ENCODE measurements at places on chromosomes 16 and 17.

DNA sequence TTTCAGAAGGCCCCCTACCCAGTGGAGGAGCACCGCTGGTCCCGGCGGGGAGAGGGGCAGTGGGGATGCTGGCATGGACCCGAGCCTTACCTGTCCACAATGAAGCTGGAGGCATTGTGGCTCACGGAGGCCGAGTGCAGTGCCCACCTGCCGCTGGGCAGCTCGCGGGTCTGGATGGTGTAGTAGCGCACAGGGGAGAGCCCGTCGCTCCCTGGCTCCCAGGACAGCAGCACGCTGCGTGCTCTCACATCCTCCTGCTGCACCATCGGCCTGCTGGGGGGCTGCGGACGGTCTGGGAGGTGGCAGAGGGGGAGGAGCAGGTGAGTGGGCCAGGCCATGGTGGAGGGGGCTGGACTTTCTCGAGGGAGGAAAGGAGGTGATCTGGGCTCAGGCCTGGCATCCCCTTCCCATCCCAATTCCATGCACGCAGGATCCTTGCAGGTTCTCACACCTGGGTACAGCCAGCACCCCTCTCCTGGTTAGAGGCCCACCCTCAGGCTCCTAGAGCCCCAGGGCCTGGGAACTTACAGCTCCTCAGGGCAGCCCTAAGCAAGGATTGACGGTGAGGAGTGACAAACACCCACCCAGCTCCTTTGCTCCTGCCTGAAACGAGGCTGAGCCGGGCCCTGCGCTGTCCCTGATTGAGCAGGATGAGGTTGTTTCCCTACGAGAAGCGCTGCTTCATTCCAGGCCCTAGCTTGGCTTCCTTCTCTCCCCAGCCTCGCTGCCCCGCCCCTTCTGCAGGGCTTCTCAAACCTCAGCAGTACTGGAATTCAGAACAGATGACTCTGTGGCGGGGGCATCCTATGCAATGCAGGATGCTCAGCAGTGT lies 76.2 kb upstream of the CDC42EP4 start:
- no peak for DNase-seq

- no peak for DNase-seq
Measured at GRCh38 chr16:70653406-70653805, 7.0 kb downstream of the IL34 start.

GRCh38 chr17:12790249-12791106 lies 1.2 kb downstream of the ARHGAP44 start:
- DNase-seq = no peak

DNA sequence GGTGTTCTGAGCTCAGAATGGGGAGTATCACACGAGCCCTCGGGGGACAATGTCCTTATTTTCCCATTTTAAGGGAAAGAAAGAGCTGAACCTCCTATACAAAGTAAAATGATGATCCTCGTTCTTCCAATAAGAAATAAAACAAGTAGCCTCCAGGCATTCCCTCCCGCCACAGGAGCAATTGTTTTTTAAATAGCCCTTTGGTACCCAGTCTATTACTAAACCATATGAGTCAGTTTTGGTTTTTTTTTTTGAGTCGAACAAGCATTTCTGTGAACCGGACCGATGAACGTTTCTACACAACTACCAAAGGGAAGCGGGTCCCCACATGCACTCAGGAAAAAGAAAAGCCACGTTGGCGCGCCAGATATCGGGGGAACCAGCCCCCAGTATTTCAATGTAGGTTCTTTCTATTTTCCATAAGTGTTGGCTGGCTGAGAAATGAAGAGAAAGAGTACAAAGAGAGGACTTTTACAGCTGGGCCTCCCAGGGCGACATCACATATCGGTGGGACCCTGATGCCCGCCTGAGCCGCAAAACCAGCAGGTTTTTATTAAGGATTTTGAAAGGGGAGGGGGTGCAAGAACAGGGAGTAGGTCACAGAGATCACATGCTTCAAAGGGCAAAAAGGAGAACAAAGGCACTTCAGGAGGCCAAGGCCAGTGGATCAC lies 3.8 kb upstream of the DCXR start:
- no peak for DNase-seq

DNA sequence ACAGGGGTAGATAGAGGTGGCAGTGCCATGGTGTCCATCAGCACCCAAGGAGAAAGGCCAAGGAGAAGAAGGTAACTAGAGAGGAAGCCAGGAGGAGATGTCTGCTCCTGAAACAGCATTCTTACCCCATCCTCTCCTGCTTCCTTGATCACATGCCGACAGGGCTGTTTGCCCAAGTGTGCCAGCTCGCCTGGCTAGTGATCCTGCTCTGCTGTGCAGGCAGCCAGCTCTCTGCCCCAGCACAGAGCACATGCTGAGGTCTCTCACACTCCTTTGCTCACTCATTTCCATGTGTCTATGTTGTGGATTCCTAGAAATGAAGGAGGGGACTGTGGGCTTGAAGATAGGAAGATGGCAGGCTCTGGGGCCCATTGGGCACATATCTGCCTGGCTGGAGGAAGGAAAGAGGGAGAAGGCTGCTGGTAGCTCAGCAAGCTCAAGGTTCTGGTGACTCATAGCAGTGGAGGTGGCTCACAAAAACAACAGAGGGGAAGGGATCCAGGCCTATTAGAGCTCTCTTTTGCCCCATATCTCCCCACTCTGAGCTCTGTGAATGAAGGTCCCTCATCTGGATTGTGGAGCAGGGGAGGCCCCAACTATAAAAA lies 54.3 kb downstream of the NEUROD2 start:
- DNase-seq = no peak

DNA sequence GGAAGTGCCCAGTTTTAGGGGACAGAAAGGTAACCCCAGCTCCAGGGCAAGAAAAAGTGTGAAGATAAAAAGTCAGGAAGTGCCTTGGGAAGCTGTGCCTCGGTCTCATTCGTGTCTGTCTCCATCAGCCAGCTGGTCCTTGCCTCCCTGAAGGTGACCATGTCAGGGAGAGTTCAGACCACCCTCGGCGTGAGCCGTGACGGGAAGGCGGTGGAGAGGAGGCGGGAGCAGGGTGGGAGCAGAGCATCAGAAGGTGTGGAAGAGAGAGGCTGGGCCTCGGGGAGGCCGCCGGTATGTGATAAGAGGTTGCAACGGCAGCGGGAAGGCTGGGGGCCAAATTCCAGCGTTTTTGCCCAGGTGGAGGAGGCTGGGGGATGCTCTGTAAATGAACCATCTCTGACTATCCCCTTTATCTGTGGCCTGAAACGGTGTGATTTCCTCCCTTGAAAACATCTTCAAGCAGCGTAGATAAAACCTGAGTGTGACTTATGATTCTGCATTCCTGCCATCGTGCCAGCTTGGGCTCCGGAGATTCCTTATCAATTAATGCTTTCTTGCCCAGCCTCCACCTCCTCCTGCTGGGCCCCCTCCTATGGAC lies 251.8 kb downstream of the IRF8 start:
- no peak for DNase-seq

DNA sequence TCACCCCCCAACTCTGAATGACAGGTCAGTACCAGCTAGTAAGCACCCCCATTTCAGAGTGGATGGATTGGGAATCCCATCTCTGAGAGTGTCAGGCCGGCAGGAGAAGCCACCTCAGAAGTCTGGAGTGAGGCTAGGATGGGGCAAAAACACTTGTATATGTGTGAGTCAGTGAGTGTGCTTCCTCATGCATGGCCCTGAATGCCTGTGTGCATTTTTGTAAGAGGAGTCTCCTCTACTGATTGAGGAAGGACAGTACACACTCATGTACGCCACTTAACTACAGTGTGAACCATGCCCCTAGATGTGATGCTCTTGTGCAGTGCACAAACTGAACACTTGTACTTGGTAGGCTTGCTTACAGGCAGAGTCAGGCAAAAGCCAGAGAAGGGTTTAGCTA lies 22.3 kb upstream of the NAGS start:
- no peak for DNase-seq

DNA sequence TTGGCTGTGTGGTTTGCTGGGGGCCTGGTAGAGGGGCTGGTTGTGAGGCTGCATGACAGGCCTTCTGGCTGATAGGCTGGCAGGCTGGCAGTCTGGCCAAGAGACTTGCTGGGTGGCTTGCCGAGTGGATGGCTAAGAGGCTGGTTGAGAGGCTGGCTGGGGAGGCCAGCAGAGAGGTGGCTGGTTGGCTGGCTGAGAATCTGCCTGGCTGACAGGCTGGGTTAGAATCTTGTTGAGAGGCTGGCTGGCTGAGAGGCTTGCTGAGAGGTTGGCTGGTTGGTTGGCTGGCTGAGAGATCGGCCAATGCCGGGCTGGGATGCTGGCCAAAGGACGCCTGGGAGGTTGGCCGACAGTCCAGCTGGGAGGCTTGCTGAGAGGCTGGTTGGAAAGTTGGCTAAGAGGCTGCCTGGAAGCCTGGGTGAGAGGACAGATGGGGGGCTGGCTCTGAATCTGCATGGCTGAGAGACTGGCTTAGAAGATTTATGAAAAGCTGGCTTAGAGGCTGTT lies 35.9 kb upstream of the ACSM2B start:
- no peak for DNase-seq

DNA sequence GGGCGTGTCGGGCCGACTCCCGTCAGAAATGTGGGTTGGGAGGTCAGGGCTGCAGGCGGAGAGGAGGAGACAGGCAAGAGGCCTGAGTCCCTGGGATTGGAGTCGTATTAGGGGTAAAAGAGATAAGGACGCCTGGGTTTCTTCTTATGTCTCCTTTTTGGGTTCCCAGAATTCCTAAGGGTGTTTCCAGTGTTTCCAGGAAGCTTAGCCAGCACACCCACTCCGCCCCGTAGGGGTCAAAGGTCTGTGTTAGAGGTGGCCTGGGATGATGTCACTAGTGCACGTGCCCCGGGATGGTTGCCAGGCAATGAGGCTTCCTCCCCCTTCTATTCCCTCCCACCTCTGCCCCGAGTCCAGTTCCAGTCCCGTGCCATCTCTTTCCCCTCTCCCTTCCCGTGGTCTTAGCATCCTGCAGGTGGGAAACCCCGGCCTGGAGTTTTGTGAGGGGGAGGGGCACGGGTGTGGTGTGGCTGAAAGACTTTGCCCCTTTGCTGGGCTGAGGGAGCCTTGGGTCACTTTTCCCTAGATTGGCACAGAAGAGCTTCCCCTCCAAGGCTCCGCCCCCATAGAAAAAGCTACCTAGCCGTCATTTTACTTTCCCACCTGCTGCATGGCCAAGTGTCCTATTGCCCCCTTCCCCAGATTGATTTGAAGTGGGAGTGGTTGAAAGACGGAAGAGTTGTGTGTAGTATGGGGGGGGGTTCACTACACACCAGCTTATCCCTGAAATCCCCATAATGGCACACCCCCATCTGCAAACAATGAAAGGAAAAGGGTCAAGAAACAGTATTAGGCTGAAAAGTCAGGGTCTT lies 2.8 kb downstream of the KDM6B start:
- DNase-seq = peak; percentile 97

- peak; percentile 69 for DNase-seq
Measured at GRCh38 chr17:65855245-65855644, 293.8 kb upstream of the AXIN2 start.

DNA sequence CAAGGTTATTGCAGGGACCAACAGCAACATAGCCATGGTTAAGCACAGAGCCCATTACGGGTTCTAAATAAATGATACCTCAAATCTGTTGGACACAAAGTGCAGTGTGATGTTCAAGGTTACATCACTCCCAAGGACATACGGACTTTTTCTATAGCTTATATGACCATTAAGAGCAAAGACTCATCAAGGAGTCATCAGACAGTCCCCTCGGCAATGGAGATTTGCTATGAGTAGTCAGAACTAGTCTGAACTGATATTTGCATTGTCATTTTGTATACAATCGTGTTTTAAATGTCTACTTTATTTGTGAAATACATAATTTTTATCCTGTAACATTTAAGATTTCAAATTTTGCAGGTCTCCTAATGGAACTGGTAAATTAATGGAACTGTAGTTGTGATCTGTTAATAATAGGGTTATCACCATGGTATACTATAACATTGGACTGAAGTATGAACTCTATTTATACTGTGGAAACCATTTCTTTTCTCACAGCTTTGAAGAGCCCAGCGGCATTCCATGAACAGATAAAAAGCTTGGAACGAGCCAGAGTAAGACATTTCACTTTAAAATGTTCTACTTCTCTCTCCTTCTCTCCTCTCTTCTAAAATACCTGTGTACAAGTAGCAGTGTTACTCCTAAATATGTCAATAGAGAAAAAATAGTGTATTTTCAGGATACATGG lies 140.9 kb downstream of the MRTFB start:
- DNase-seq = no peak

DNA sequence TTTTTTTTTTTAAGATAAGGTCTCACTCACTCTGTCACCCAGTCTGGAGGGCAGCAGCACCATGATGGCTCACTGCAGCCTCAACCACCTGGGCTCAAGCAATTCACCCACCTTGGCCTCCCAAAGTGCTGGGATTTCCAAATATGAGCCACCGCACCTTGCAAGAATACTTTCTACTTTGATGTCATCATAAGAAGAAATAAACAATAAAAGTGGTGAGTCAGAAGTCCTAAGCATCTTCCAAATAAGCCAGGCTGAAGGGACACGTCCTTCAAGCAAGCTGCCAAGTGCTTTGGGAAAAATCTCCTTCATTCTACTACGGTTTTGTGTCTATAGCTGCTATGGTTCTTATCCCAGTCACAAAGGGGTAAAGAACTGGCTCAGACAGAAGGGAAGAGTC lies 20.3 kb downstream of the HASPIN start:
- DNase-seq = no peak

GRCh38 chr16:90010676-90011507 lies 8.4 kb downstream of the DBNDD1 start:
- DNase-seq = no peak

DNA sequence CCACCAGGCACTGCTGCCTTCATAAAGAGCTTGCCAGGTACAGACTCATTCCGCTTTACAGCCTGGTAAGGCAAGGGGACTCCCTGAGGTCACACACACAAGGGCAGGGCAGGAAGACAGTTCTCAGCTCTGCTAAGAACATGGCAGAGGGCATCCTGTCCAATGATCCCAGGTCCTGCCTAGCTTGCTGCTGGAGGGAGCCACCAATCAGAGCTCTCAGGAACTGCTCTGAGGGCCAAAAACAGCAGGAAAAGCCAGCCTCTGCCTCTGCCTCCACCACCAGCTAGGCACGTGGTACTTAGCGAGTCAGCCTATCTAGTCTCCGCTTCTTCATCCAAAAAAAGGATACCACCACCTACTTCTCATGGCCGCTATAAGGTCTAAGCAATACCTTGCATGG lies 66.1 kb downstream of the GTF3C1 start:
- DNase-seq = no peak

DNA sequence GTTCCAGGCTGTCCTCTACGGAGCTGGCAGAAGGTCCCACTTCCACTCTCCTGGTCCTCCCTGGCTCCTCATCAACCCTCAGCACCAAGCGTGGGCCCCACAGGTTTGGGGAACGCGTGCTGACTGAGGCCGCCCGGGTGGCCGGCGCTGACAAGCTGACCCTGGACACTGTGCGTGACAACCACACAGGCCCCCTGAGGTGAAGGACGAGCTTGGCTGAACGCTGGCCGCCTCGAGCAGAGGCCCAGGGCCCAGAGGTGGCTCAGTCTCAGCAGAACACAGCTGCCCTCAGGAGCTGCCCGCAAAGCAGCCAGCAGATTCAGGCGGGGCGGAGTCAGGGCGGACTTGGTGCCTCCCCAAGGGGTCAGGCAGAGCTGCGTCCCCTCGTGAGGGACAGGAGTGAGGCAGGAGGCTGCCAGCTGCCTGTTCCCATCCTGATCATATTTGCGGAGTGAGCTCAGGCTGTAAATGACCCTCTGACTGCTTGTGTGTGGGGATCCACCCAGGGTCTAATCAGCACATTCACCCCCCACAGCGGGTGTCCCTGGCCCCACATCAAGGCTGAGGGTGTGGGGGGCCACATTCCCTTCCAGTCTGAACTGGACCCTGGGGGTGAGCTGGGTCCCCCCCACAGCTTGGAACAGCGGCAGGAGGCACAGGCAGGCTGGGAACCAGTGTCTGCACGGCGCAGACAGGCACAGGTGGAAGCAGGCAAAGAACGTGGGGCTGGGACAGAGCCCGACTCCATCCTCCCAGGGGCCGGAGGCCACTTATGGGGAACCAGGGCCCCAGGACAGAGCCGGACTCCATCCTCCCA lies 105.1 kb upstream of the METRNL start:
- no peak for DNase-seq

All from LoVo (cell line).